Erythroblast (primary cell): ENCODE measurements at places on chromosomes 3 and 15.

GRCh38 chr3:163655021-163655420, 1423.3 kb downstream of the SI start:
- no peak for DNase-seq

GRCh38 chr3:186330772-186331460, 31.1 kb downstream of the DGKG start:
- no peak for DNase-seq

- DNase-seq, result no peak
Observed at GRCh38 chr15:100170291-100171210, 171.2 kb downstream of the ADAMTS17 start.

DNA sequence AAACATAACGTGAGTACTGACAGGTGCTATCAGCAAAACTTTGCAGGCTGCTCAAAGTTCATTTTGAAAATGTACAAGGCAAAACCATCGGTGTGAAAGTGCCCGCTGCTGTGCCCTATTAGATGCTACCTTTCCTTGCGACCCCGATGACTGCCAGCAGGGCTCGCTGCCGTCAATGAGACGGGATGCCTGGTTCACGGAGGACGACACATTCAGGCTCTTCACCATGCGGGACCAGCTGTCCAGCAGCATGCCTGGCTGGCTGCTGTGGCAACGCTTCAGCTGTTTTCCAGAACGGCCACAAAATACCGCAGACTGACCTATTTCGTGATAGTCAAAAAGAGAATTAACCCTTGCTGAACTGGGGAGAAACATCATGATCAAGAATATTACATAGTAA, 92.7 kb upstream of the OCA2 start:
- no peak for DNase-seq

DNA sequence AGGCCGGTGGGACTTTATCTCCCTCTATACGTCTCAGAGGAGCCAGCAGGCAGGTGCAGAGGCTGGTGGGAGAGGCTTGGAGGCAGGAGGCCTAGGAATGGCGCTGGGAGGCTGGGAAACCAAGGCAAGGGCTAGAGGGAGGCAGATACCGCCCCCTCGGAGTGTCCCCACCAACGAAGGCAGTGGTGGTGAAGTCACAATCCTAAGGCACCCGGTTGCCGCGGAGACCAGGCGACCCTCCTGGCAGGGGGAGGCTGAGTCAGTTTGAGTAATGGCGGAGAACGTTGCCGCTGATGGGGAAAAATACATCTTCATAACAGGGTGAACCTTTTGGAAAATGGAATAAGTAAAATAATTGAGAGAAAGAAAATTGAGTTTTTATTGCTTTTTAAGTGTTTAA, 29.9 kb upstream of the CACNA2D2 start:
- DNase-seq, result no peak

- DNase-seq, result no peak
Observed at GRCh38 chr3:59277816-59278215, 228.0 kb upstream of the CFAP20DC start.

- DNase-seq, result no peak
Observed at GRCh38 chr3:170780955-170781354, 89.0 kb downstream of the RPL22L1 start.

DNA sequence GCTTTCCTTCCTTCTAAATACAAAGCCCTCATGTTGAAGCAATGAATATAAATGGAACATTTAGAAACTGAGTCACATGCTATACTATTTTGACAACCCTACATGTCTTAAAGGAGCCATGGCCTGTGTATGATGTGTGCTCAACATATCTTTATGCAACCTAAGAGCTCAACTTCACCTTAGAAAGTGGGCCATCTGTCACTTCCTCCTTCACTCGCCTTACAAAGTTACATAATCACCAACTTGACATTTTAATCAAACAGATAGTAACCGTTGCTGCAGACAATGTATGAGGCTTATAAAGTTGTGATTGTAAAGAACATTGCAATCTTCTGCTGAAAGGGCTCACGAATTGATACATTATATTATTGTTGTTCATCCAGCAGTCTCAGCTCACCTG, 163.6 kb downstream of the SERPINI1 start:
- DNase-seq, result no peak
